NCI-H1694 treated with DMSO at 0.1 percent for 48 hours (cell line): ENCODE measurements at places on chromosomes 13 and 19.

- no peak for DNase-seq
These were observed 13.0 kb downstream of the CYP2S1 start for GRCh38 chr19:41205995-41206394.

DNA sequence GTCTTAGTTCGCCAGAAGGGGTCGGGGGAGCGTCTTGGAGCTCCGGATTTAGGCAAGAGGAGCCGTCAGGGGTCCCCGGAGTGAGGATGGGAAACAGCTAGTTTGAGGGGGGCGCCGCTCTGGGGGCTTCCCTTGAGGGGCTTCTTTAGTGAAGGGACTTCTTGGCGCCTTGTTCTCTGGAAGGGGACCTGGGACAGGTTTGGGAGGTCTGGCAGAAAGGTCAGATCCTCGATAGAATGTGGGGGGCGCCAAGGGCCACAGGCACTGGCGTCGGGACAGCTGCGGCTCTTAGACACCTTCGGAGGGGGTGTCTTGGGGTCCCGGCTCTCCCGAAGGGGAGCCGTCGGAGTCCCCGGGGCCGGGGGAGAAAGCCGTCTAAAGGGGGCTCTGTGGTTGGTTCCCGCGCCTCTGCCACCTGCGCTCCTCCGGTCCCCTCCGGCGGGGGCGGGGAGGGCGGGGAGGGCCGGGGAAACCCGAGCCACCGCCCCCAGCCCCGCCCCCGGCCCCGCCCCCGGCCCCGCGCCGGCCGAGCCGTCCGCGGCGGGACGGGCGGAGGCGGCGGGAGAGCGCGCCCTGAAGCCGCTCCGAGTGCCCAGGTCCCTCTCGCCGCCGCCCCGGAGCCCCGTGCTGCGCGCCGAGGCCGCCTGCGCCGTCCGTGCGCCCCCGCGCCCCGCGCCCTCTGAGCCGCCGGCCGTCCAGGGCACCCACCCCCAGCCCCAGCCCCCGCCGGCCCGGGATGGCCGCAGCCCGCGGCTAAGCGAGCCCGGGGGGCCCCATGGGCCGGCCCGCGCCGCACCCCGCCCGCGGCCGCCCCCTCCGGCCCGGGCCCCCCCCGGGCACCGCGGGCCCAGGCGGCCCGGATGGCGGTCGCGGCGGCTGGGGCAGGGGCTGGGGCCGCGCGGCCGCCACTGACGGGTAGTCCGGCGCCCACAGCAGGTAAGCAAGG, at the start of gene NRTN:
Gene NRTN (plus strand): TSS at position 552 of the 946 bp plus-strand sequence. CDS start 19,099 bp downstream, outside the sequence.
- no peak for DNase-seq

GRCh38 chr19:28633319-28634018, 579.5 kb downstream of the UQCRFS1 start:
- DNase-seq: peak; percentile 3

GRCh38 chr19:3058009-3058820, 4.1 kb downstream of the TLE5 start:
- DNase-seq: no peak

DNA sequence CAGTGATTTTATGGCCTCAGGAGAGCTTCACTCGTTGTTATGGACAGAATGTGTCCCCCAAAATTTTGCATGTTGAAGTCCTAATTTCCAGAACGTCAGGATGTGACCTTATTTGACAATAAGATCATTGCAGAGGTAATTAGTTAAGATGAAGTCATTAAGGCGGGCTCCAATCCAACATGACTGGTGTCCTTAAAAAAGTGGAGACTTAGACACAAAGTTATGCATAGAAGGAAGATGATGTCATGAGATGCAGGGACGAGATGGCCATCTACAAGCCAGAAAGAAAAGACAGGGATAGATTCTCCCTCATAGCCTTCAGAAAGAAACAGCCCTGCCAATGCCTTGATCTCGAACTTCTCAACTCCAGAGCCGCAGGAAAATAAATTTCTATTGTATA, 25.8 kb upstream of the SPATA13 start:
- no peak for DNase-seq

- no peak for DNase-seq
These were observed 185.2 kb upstream of the SOX1 start for GRCh38 chr13:111881700-111882099.

DNA sequence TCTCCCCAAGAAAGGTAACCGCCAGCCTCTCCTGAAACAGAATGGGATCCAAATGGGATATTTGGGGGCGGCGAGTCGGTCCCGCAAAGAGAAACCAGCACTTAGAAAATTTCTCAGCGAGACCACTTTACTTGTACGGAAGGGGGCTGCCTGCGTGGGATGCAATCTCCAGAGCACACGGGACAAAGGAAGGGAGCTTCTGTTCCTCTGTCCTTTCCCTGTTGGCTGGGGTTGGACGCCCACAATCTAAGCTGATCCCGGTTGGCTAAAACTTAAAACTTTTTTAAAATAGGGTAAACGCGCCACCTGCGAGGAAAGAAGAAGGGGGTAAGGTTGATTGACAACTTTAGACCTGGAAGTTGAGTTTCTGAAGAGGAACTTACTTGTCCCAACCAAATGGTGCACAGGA, 826 bp upstream of the BSG start:
- DNase-seq: no peak

DNA sequence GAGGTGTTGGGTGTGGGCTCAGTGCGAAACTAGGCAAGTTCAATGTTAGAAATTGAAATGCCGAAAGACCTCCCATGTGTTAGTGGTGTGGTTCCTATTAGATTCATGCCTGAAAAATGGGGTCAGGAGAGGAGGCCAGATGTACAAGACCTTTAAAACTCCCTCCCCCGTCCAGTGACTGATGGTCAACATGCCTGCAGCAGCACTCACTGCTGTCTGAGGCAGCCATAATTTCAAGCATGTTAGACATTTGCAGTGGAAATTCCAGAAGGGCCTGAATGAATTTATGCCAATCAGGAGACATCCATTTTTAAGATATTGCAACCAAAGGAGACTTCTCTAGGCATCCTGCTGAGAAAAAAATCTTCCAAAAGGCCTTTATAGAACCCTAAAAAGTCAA, 426.9 kb upstream of the NBEA start:
- DNase-seq: no peak

- peak; percentile 43 for DNase-seq
These were observed 59.4 kb downstream of the ARHGEF7 start for GRCh38 chr13:111174377-111175114.

- no peak for DNase-seq
These were observed 66.0 kb downstream of the PCCA start for GRCh38 chr13:100154842-100155416.

- no peak for DNase-seq
These were observed 20.3 kb upstream of the EIF3G start for GRCh38 chr19:10139952-10140351.

DNA sequence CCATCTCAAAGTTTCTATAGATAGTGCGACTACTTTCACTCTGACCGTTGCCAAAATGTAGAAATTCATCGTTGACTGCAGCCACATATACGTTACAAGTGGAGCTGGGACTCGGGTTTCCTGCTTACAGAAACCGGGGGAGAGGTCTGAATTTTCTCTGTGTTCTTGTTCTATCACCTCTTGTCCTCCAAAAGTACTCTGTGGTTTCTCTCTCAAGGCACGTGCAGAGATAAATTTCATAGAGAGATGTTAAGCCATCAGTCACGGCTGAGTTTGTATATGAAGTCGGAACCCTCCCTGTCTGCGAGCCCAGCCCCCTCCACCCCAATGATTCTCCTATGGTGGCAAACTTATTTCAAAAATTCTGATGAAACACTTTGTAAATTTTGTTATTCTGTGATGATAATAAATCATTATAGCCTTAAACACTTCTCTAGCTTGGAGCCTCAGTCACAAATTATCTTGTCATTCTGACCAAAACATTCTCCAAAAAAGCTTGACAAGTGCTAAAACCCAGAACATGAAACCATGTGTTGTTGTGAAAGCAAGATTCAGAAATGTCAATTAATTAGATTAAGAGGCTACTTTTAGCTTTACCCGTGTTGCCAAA, 87.5 kb downstream of the TSHZ3 start:
- DNase-seq: no peak

DNA sequence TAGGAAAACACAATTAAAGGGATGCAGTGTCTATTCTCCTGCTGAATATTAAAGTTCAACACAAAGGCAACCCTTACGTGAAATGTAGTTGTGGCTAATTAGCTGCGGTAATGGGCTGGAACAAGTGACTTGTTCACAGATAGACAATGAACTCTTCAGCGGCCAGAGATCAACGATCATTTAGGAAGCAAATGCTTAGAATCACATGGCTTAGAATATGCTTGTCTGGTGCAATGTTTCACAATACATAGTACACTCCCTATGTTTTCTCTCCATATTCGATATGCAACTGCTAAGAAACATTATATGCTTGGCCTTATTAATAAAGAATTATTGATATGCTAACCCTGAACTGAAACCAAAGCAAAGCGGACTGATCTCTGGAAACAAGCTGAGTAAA, 25.7 kb upstream of the MTUS2 start:
- DNase-seq: no peak

- DNase-seq: no peak
These were observed 17.2 kb downstream of the LDLR start for GRCh38 chr19:11106477-11106876.

GRCh38 chr19:43642531-43642930, 2.9 kb upstream of the CADM4 start:
- no peak for DNase-seq

DNA sequence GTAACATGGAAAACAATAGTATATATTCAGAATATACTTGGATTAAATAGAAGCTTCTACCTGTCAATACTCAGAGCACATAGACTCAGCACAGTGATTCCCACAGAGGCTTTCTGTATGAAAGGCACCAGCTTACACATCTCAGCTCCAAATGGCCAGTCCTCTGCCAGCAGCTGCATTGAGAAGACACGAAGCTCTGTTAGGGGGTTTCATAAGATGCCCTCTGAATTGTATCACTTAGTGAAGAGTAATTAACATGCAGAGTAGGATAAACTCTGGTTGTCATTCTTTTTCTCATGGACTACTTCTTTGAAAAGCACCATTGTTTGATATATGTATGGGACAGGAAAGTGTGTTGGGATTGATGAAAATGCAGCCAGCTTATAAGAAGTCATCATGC, 15.2 kb downstream of the EDNRB start:
- DNase-seq: no peak

GRCh38 chr19:40163541-40164129, 27.6 kb upstream of the MAP3K10 start:
- DNase-seq: no peak

DNA sequence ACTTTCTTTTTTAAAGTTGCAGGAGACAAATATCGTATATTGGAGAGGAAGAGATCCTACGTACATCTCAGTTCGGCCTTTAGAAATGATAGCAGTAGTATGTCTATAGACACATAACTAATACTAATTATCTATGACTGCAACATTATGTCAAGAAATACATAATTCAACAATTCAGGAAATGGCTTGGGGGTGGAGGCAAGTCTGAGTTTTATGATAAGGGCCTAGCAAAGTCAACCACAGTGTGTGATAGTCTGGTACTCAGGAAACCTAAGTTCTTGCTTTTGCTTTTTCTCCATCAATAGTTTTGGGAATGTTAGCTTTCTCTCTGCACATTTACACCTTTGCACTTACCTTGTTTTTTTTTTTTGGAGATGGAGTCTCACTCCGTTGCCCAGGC, 27.5 kb upstream of the OBI1 start:
- no peak for DNase-seq

GRCh38 chr13:64774915-64775314, 2455.2 kb downstream of the PCDH9 start:
- no peak for DNase-seq

- DNase-seq: no peak
These were observed 8.0 kb downstream of the SSBP4 start for GRCh38 chr19:18427080-18427742.

DNA sequence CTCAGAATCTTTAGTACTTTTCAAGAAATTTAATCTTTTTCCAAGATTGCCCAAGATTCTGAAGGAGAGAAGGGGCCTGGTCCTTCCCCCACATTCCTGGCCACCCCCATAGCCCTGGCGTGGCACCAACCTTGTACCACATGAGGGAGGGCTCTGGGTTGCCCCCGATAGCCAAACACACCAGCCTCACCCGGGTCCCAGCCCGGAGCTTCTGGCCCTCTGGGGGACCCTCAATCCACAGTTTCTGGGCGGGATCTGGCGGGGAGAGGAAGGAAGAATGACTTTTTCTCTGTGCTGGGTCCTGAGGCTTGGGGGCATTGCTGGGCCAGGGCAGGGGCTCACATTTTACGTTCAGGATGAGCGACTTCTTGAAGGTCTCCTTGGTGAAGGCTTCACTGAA, 4.4 kb downstream of the NPHS1 start:
- no peak for DNase-seq

GRCh38 chr19:2149980-2150793, 1.2 kb downstream of the AP3D1 start:
- no peak for DNase-seq

- DNase-seq: no peak
These were observed 81.2 kb upstream of the ABCC4 start for GRCh38 chr13:95382411-95382810.
